GM23248 (cell line): ENCODE measurements at places on chromosomes 16 and 17. TPM values are rescaled to one million over a fixed set of nuclear protein-coding genes. Genes with fewer than 3 reads are reported as not detected.

The YBX2 gene
- 0.22 TPM in 1 of 2 replicates, not detected in the other for total RNA-seq

The CYB5B gene
- 47.1 and 60.8 TPM in 2 replicates for total RNA-seq

DNA sequence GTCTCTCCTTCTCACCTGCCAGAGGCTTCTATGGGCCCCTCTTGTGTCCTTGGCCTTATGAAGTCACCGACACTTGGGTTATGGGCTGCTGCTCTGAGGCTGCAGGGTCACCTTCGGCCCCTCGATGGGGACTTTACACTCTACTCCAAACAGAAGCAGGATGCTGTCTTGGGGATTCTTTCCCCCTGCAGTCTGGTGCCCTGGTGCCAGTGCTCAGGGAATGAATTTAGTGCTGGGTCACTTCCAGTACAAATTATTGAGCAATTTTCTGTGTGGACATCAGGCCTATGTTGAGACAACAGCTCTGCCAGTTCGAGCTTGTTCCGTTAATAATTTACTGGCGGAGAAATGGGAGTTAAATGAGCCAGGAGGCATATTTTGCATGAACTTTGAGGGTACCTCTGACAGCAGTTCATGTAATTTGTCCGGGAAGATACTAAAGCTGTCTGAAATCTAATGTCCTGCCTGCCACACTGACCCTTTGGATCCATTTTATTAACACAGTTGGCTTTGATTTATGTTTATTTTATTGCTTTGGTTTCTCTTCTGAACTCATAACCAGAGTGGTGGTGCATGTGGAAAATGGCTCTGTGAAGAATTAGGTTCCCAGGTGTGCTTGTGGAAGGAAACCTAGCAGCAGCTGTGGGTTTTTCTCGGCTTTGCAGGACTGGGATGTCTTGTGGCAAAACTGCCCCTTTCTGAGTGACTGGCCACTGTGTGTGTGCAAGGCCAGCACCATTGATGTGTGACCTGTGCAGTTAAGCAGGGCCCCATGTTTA, 34.1 kb upstream of the DHX8 start:
- DNase-seq = peak; percentile 53

GRCh38 chr17:65529761-65530522, 31.5 kb downstream of the AXIN2 start:
- DNase-seq = no peak

DNA sequence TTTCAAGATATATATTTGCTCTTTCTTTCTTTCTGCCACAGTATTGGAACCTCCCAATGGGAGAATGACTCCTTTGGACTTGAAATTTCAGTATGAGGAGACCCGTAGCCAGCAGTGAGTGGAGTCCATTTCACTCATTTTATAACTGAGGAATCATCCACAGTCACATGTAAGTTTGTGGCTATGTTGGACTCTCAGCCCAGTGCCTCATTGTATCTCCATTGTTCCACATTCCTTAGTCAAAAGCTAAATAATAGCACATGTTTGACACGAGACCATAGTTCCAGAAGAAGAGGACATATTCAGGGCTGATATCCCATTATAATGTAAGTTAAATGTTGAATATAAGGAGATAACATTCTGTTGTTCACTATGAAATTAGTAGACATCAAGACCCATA, 12.7 kb upstream of the SPAG9 start:
- DNase-seq = no peak

DNA sequence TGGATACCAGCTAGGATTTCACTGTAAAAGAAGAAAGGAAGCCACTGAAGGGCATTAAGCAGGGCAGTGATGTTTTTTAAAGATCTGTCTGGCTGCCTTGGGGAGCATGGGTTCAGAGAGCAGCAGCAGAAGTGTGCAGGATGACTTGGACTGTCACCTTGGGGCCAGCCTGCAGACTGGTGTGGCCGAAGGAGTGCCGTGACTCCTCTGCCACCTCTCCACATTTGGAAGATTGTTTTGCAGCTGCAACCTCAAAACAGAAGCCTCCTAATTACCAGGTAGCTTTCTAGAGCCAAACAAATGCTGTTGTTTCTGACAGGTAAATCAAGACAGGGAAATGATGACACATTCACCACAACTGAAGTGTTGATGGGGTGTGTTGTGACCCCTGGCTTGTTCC, 681.4 kb downstream of the WWOX start:
- no peak for DNase-seq

GRCh38 chr16:18792836-18793433, 2.8 kb upstream of the RPS15A start:
- peak; percentile 26 for DNase-seq

DNA sequence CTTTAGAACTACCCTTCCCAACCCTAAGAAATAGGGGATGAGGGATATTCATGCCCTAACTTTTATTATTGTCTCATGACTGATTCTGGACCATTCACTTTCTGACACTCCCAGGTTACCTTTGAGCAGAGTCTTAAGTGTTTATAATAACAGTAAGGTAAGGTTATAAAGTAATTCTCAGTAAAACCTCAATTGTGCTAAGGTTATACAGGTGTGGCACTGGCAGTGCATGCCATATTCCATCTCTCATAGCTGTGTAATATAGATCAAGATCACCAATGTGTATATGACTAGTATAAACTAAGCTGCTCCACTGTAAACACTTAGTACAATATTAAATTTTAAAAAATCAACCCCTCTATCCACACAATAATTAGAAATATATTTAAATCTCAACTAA, 89.1 kb downstream of the KCNJ2 start:
- no peak for DNase-seq

GRCh38 chr17:47816947-47817346, 4.6 kb downstream of the OSBPL7 start:
- DNase-seq = no peak

DNA sequence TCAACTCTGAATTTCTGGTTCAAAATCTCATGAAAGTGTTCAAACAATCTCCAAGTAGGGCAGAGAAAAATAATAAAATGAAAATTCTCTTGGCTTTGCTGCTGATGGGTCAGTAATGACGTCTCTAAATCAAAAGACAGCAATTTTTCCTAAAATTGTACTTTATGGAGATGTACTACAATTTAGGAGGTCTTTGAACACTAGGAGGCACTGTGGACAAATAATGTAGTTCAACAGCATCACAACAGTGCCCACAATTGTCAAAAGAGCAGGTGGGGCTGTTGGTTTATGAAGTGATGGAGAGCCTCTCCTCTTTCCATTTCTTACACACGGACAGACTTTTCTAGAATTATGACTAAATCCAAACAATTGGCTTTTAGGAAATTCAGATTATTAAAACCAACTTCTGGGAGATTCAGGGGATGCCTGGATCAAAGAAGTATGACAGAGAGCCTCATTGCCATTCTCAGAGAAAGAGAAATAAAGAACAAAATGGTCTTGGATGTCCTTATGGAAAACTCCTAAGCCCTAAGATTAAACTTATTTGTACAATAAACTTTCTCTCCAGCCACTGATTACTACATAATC, 23.8 kb downstream of the EZH1 start:
- DNase-seq = peak; percentile 81

DNA sequence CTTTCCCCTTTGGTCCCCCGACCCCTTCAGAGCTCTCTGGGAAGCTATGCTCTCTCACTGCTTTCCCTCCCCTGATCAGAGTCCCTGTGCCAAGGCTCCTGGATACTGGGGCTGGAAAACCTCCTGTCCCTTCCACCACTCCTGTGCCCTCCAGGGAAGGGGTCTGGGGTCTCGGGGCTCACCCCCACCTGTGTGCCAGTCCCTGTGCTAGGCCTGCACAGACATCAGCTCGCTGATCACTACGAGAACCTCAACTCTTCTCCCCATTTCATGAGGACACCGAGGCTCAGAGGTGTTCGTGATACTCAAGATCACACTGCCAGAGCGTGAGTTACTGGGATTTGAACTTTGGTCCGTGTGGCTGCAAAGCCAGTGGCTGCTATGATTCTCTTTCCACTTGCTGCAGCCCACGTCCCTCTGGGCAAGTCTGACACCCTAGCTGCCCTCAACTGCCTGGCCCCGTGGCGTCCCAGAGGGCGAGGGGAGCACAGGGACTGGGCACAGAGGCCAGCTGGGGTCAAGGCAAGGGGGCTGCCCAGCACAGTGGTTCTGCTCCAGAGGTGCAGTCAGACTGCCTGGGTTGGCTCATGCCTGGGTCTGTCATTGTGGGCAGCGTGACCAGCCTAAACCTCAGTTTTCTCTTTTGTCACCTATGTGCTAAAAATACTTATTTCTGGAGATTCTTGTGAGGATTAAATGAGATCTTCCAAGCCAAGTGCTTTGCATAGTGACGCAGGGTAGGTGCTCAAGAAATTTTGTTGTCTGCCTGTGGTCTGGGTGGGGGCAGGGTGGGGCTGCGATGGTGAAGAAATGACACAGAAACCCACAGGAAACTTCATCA, 43.8 kb upstream of the TOB1 start:
- DNase-seq = no peak

DNA sequence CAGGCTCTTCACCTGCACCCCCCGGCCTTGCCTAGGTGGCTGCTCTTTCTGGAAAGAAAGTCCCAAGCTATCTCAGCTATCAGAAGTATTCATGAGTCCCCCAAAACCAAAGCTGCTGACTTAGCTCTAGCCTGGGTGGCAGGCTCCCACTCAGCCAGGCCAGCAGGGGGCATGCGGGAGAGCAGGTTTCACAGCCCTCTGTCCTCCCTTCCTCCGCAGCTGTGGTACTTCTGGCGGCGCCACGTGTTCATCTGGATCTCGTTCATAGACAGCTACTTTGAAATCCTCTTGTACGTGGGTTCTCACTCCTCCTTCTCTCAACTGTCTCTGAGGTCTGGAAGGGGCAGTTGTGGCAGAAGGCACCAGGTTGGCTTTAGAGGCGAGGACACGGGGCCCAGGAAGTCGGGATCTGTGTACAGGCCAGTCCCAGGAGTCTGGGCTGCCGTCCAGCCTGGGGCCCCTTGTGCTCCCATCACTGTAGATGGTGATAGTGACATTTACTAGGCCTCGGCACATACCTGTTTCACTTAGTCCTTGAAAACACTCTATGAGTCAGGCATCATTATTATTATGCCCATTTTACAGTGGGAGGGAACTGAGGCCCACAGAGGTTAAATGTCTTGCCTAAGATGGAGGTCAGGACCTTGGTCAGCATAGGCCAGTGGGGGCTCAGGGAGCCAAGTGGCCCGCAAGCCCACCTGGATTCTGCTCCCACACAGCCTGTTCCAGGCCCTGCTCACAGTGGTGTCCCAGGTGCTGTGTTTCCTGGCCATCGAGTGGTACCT, 12.9 kb downstream of the TRPV2 start:
- peak; percentile 76 for DNase-seq

- no peak for DNase-seq
Measured at GRCh38 chr16:73399997-73400396, 352.1 kb upstream of the ZFHX3 start.

DNA sequence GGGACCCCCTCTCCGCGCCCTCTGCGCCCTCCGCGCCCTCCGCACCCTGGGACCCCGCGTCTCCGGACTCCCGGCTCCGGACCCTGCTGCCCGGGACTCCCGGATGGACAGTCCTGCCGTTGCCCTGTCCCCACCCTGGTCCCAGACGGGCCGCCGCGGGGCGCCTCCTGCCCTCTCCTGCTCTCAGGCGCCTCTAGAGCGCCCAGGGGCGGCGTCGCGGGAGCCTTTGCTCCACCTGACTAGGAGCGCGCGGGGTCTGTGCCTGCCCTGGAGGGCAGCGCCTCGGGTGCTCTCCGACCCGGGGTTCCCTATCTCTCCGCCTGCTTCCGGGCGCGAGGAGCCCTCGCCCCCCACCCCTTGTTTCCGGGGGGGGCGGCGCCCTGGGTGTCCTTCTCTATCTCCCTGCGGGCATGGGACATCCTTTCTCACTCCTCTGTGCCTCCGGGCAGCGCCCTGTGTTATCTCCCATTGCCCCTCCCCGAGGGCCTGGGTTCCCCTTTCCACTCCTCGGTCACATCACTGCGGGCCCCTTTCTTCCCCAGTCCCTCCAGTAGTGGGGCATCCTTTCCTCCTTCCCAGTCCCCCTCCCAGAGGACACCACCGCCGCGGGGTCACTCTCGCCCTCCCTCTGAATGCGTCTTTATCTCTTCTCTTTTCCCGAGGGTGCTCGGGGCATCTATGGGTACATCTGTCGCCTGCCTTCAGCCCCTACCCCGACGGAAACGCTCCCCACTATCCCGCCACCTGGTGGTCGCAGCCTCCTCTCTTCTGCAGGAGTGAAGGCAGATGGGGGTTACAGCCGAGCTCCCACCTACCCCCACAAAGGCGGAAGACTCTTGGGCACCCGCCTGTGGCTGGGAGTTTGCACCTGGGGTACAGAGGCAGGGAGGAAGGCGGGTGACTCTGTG, 875 bp downstream of the PRKCB start:
- DNase-seq = no peak

- DNase-seq = no peak
Measured at GRCh38 chr16:11088831-11089230, 144.5 kb downstream of the CLEC16A start.

DNA sequence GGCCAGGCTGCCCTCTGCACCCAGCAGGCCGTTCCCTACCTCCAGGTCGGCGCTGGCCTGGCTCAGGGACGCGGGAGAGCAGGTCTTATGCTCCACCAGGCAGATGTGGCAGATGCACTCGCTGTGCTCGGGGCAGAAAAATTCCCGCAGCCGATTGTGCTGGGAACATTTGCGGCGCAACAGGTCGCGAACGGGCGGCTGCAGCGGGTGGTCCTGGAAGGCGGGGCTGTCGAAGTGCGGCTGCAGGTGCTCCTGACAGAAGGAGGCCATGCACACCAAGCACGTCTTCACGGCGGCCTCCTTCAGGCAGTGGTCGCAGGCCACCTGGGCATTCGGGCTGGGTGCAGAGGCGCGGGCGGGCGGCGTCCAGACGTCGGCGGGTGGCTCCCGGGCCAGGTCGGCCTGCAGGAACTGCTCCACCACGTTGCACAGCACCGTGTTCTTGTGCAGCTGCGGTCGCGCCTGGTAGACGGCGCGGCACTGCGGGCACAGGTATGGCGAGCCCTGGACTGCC, 439 bp downstream of the TRIM25 start:
- DNase-seq = peak; percentile 58

DNA sequence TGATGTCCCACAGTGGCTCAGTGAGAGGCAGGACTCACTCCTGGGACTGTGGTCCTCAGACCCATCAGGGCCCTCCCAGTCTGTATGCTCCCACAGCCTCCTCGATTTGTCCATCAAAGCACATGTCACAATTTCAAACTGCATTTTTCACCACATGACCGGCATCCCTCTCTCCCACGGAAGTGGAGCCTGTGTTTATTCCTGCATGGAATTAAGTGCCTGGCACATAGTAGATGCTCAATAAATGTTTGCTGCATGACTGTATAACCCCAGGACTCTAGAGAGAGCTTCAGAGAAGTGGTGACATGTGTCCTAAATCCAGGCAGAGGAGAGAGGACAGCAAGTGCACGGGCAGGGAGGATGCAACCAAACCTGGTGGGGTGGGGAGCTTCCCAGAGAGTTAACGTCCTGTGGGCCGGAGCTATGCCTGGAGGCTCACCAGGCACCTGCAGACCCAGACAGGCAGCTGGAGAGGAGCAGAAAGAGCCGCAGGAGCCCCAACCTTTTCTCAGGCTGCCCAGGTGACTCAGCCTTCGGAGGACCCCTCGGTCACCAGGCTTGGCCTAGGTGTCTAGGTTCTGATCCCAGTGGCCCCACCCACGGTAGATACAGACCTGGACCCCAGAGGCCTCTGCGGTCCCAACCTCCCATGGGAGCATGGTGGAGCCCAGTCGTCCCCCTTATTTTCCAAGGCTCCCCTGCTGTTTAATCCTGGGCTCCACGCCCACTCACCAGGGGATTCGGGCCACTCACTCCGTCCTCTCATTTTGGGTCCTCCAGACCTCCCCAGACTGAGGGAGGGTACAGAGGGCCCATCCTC, 5.8 kb downstream of the CDH5 start:
- no peak for DNase-seq
